Naive thymus-derived CD8-positive, alpha-beta T cell (primary cell): ENCODE measurements at places on chromosomes 2 and 18.

- no peak for DNase-seq
Measured at GRCh38 chr2:48980846-48981245, 173.5 kb downstream of the FSHR start.

DNA sequence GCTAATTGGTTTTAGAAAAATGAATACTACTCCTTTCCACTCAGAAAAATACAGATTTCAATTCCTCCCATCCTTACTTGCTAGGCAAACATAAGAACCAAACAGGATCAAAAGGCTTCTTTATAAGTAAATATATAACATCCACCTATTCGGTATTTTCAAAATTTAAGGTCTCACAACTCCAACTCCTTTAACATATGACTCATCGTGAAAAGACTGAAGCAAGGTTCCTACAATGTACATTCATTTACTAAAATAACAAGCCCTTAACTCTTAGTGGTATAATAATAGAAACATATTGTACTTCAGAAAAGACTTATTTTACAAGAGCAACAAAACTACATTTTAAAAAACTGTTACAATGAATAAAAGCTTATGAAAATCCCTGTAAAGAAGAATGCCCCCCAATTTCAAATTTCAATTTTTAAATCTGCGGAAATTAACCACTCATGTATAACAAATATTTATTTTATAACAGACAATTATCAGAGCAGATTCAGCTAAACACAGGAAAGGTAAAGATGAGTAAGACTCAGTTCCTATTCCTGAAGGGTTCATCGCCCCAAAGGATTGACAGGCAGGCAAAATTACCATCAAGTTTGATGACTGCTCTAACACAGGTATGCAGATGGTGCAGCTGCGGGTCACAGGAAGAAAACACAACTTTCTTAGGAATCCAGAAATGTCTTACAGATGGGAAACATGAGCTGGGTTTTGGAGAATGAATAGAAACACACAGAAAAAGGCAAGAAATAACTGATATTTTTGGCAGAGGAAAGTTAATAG, 96.4 kb downstream of the COBLL1 start:
- DNase-seq: no peak

DNA sequence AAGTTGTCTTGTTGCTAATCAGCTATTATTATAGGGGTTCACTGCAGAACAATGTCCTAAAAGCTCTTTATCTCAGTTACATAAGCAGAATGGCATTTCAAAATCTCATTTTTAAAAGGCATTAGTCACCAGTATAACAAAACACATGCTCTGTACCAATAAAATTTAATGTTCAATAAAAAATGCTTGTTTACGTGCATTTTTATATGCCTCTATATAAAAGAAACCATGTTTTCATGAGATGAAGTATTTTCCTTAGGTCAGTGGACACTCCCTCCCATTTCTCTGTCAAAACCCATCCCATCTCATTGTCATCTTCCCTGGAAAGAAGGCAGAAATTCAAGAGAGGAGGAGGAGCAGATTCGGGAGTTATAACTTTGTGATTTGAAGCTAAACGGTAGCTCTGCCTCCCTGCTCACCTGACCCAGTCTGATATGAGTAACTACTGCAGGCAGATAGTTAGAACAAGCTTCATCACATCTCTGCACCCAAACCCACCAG, 231.9 kb upstream of the SIX2 start:
- no peak for DNase-seq

DNA sequence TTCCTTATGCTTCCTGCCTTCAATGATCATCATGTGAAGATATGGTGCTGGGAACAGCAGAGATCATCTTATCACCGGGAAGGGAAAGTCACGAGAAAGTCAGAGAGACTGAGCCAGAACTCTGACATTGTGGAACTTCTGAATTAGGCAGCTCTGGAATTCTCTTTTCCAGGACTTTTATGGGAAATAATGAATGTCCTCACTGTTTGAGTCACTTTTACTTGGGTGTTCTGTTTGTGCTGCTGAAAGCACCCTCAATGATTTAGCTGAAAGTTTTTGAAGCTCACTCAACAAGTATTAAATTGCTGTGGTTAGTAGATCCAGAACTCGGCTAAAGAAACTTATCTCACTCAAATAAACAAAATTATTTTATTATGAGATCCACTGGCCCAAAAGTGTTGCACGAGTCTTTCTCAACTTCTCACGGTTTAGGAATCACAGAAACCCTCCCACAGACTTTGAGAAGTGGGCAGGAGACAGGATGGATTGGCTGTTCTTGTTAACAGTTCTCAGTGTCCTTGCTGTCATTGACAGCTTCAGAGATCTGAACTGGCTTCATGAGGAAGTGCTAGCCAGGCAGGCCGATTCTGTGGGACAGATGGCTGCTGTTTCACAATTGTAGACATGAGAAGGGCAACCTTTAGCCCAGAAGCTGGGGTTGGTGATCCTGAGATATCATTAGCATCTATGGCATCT, 26.4 kb upstream of the ATRAID start:
- DNase-seq: no peak

GRCh38 chr18:11511434-11512095, 97.8 kb upstream of the SLC35G4 start:
- no peak for DNase-seq

DNA sequence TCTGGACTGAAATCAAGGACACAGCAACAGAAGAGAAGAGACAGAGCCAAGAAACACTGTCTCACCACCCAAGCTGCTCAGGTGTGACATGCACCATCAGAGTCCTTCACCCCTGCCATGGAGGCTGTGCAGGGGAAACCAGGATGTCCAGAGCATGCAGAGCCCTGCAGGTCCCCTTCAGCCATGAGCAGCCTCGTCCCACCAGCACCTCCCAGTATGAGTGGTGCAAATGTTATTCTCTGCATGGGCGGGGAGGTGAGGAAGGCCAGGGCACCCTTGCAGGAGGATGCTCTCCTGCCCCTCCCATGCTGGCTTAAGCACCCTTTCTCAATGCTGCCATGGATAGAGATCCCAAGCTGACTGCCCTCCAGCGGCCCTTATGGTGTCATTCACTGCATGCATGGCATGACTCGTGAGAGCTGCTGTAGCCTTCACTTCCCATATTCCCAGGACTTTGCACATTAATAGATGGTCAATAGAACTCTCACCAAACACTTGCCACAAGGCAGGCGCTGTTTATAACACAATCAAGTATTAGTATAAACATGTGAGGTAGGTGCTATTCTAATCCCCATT, 171.0 kb downstream of the ANAPC1 start:
- DNase-seq: no peak

DNA sequence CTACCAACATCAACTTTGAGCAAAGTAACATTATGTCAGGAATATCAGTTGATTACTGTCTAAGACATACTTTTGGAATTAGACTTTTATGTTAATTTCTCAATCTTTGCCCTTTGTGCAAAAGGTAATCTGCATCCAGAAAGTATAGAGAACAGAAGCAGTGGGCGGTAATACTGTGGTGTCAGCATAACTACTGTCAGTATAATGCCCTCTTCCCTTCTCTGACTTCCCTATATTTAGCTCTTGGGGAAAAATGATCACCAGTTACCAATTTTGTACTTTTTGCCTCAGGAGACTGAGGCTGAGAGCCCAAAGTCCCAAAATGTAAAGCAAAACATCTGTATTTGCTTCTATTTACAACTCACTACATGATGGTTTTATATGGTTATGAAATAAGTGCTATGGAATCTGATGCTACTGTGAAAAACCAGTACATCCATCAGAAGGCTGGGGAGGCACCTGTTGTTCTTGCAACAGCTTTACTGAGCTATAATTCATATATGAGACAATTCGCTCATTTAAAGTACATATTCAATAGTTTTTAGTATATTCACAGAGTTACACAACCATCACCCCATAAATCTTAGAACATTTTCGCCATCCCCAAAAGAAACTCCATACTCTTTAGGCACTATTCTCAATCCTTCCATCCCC, 51.3 kb upstream of the CD302 start:
- no peak for DNase-seq

DNA sequence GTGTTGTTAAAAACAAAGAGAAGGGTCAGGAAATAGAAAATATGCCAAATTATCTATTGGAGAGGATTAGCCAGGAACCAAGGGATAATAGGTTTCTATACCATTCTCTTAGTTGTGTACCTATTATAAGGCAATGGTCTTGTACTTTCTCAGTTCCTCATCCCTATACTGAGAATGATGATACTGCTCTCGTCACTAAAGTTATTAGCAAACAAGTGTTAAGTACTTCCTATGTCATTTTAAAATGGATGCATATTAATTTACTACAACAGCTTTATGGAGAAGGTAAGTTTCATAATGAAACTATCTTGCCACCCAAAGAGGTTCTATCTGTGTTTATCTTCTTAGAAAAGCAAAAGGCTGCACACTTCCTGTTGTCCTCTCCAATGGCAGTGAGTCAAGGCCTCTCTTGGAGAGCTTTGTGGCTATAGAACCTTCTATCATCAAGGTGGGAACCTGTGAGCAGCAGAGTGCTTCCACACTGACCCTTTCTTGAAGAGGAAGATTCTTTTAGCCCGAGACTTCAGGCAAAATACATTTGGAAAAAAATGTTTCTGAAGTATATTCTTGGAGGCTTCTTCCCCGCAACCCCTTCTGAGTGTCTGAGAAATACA, 460.7 kb upstream of the FANCL start:
- DNase-seq: no peak

DNA sequence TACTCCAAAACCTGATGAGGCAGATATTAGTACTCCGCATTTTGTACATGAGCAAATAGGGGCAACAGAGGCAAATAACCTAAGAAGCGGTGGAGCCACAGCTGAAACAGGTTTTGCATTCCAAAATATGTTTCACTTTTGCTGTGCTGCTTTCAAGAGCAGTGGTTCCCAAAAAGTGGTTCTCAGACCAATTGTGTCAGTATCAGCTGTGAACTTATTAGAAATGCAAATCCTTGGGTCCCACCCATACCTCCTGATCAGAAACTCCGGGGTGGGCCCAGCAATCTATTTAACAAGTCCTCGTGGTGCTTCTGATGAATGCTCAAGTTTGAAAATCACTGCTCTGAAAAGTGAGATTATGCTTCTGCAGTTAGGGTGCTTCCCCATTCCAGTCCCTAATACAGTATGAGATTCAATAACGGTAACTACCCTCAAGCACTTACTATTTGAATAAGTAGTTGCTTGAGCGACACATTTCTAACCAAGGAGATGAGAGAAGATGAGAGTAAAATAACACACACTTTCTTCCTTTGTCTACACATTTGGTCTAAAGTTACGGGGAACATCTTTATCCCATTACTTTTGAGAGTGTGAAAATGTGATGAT, 17.8 kb upstream of the TCF4 start:
- DNase-seq: no peak

DNA sequence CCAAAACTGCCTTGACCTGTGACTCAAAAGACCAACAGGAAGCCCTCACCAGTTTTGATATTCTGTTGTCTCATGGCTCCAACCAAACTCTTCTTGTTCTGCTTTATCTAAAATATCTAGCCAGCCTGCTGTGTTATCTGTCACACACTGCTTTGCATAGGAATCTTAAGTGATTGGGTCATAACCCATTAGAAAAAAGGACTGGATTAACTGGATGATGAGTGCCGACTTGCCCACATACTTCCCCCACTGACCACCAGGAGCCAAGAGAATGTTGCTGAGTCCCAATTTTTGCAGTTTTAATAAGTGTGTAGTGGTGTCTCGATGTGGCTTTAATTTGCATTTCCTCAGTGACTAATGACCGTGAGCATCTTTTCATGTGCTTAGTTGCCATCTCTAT, 6.5 kb downstream of the MOGAT1 start:
- no peak for DNase-seq

GRCh38 chr2:20478961-20479360, 32.1 kb downstream of the RHOB start:
- no peak for DNase-seq

- no peak for DNase-seq
Measured at GRCh38 chr2:105396254-105397024, 2.4 kb downstream of the FHL2 start.

DNA sequence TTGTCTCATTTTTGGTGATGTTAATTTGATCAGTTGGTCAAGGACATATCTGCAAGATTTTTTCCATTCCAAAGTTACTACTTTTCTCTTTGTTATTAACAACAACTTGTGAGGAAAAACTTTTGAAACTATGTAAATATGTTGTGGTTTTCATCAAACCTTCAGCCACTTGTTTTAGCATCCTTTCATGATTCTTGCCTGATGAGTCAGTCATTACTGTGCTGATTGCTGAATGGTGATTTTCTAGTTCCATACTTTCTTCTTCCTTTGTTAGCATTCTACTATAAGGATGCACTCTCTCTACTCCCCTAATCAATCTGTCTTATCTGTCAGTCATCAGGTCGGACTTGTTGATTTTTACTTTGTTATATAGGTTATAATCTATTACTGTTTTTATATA, 10.9 kb downstream of the TMEM87B start:
- DNase-seq: no peak

DNA sequence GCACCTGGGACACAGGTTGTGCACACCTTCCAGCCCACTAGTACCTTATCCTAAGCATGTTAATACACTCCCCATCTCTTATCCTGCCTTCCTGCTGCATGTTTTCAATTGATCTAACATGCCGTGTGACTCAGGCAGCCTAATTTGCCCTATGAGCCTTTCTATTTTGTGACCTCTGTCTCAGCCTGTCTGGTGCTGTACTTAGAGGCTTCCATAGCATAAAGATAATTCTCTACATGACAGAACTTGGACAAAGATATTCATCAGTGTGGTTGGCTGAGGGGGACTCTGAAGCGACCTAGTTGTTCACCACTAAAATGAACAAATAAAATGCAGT, 8.6 kb upstream of the TMEM37 start:
- no peak for DNase-seq

DNA sequence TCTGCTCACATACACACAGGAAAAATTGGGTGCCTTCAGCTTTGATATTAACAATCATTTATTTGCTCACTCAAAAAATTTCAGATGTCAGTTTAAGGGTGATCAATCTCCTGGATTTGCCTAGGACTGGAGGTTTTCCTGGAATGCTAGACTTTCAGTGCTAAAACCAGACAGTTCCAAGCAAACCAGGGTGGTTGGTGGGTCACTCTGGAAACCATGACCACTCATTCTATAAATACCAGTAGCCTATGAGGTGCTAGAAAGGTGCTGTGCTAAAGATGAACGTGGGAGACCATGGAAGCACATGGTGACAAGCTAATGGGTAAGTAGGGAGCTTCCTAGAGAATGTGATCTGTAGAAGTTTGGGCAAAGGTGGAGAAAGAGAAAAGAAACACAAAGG, 25.4 kb upstream of the STPG4 start:
- DNase-seq: no peak

GRCh38 chr18:79927607-79928562, 23.6 kb downstream of the SLC66A2 start:
- DNase-seq: no peak

- DNase-seq: no peak
Measured at GRCh38 chr2:145692971-145693478, 1173.1 kb upstream of the ZEB2 start.
